HepG2 (cell line): ENCODE measurements at places on chromosomes 5 and 9. TPM values are rescaled to one million over a fixed set of nuclear protein-coding genes. Genes with fewer than 3 reads are reported as not detected.

The IFNK gene
- not detected in 2 replicates for polyA plus RNA-seq

The SPINK4 gene
- polyA plus RNA-seq = 2.0 and 3.4 TPM in 2 replicates

DNA sequence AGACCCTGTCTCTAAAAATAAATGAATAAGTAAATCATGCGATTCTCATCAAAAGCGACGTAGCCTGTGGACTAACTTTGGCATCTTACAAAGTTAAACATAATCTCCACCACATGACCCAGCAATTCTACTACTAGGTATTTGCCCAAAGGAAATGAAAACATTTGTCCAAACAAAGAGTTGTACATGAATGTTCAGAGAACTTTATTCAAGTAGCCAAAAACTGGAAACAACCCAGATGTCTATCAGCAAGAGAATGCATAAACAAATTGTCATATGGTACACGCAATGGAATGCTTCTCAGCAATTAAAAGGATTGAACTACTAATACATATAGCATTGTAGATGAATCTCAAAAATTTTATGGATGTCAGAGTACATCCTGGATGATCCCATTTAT lies 82.6 kb downstream of the ADRB2 start:
- no peaks in the 10 kb centered on the region for H3K4me1 ChIP-seq
- no peak for DNase-seq
- no peaks in the 10 kb centered on the region for H3K36me3 ChIP-seq

DNA sequence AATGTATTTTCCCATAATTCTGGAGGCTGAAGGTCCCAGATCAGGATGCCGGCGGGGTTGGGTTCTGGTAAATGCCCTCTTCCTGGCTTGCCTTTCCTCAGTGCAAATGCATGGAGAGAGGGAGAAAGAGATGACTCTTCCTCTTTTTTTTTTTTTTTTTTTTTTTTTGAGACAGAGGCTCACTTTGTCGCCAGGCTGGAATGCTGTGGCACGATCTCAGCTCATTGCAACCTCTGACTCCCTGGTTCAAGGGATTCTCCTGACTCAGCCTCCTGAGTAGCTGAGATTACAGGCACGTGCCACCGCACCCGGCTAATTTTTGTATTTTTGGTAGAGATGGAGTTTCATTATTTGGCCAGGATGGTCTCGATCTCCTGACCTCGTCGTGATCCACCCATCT lies 300.0 kb upstream of the TAS2R1 start:
- H3K4me3 ChIP-seq = no peak overlapping the region
- no peak overlapping the region for H3K27ac ChIP-seq
- DNase-seq = no peak
- H3K4me1 ChIP-seq = no peaks in the 10 kb centered on the region
